ENCODE measurements at places on chromosomes 11 and 22.

DNA sequence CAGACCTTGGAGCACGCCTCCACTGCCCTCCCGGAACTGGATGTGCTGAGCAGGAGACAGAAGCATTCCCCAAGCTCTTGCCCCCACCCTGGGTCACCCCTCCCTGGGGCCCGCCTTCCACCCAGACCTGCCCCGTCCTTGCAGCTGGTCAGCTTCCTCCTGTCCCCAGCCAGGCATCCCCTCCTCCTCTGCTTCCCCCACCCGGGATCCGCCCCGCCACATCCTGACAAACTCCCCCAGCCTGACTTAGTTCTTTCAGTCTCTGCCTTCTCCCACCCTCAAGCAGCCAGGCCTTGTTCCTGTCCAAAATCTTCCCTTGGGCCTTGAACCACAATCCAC, 1.1 kb upstream of the PLXNB2 start:
- no peak for DNase-seq

DNA sequence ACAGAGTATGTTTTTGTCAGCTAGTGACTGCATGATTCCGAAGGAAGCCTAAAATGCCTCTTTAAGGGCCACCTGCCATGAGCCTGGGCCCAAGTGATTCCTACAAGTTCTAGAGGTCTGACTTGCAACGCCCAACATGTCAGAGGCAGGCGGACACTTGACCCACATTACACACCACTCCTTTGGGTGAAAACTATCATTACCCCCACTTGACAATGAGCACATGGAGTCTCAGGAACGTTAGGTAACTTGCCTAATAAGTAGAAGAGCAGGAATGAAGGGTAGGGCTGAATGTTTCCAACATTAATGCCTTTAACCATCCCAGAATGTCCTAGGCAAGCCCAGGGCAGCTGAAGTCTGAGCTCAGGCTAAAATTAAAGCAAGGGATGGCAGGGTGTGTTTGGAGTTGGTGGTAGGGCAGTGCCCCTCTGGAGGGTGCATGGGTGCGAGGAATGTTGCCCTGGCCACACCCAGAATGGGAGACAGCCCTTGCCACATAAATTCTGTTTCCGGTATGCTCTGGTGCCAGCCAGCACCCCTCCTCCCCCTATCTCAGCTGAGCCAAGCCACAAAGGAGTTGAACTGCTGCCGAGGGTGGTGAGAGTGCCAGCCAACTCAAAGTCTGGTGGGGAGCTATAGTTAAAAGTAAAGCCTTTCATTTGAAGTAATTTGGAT, 2.5 kb downstream of the PLAAT2 start:
- DNase-seq, result no peak

DNA sequence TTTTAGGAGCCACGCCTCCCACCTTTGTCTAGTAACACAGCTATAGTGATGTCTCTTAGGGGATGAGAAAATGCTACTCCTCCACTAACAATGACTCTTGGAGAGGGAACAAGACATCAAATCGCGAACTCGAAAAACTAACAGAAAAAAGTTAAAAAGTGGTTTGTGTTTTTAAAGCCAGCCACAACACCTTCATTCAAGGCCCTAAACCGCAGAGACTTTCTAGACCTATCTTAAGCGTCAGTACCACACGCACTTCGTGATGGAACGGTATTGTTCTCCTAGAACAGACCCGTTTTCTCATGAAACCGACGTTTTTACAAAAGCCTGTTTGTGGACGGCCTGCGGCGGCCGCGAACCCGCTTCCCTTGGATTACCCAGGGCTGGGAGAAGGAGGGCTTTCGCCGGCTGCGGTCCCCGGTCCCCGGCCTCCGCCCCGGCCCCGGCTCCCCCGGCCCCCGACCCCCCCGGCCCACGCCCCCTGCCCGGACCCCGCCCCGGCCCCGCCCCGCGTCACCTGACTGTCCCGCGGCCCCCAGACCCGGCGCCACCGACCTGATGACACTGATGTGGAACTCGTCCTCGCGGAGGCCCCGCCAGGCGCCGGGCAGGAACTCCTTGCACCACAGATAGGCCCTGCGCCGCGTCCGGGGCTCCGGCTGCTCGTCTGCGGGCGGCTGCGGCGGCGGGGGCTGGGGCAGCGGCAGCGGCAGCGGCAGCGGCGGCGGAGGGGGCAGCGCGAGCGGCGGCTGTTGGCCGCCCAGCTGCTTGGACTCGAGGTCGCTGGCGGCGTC, 718 bp downstream of the CHKA start:
- DNase-seq, result no peak

GRCh38 chr22:23782252-23782651, 4.5 kb upstream of the SMARCB1 start:
- no peak for DNase-seq

DNA sequence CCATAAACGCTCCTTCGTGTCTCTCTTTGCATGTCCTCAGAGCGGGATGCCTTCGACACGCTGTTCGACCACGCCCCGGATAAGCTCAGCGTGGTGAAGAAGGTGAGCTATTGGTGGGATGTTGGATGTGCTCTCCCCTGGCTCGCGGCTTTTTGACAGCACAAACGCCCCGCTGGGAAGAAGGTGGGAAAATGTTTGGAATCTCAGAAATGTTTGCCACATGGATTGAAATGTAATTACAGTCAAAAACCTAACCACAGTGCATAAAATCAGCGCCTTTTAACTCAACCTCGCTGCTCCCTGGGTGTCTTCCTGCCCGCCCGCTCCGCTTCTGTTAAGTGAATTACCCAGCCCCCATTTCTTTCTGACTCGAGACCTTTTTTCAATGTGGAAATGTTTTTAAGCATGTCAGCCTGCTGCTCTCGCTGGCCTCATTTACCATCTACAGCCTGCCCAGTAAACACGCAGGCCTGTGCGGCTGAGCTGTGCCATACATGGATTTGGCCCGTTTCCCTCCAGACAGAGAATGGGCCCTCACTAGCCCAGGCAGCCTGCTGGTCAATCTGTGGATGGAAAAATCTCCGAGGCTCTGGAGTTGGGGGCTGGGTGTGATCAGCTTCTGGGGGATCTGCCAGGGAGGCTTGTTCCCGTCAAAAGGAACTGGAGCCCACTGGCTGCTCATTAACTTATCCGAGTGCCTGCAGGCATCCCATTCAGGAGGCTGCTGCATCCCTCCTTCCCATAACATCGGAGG, 32.7 kb upstream of the PARVG start:
- no peak for DNase-seq

DNA sequence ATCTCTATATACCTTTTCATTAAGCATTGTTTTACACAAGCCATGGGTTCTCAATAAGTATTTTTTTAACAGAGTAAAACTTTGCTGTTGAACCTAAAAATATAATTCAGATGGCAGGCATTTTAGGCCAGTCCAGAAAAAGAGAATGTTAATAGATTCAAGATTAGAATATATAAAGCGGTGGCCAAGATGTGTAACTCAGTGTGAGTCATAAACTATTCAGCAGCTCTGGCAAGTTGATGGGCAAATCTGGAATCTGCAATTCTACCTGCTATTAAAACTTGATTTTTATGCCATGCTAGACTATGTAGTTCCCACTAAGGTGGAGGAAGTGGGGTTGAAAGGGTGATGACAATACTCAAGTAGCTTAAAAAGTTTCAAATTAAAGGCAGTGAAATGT, 45.4 kb downstream of the CASP12 start:
- DNase-seq, result no peak

GRCh38 chr11:73227571-73228211, 9.6 kb downstream of the P2RY2 start:
- no peak for DNase-seq

DNA sequence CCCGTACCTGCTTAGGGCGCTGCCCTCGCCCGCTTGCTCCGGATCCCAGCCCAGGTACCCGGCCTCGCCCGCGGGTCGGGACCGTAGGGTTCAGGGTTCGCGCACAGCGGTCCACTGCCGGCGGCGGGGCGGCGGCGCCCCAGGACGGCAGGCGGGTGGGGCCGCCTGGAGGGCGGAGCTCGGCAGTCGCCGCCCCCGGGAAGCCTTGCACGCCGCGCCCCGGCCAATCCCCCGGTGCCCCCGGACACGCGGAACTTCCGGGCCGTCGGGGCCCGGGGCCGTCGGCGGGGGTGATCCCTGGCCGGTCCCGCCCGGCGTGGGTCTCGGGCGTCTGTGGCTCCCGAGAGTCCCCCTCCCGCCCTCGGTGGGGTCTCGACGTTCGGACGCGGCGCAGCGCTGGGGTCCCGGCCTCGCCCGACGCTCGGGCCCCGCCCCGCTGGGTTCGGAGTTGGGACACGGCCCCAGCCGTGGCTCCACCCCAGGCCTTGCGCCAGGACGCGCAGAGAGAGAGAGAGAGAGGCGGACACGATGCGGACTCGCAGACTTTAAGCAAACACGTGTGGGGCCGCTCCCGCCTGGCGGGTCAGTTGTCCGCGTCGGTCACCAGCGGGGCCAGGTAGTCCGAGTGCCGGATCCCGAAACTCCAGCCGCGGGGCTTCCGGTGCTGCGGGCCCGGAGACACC, at the start of gene TYMP:
Gene TYMP, minus strand, starts transcription at position 116 of the 683 bp plus-strand sequence. CDS start 303 bp downstream, outside the sequence.
- no peak for DNase-seq

DNA sequence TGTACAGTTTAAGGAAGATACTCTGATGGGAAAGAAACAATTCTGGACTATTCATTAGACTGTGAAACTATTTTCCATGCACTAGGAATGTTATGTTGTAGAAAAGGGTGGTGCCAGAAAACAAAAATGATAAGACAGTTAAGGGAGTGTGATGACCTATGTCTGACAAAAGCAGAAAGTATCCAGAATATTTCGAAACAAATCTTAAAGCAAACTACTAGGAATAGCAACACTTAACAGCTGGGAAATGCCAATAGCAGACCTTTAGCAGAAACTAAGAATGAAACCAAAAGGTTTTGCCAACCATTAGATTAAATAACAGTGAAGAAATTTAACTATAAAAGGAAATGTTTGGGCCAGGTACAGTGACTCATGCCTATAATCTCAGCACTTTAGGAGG, 3.3 kb upstream of the ARHGAP20 start:
- no peak for DNase-seq

GRCh38 chr22:38214302-38215056, 12.7 kb downstream of the MAFF start:
- no peak for DNase-seq

- DNase-seq, result no peak
These were observed 89.7 kb downstream of the ZC3H12C start for GRCh38 chr11:110182886-110183285.

DNA sequence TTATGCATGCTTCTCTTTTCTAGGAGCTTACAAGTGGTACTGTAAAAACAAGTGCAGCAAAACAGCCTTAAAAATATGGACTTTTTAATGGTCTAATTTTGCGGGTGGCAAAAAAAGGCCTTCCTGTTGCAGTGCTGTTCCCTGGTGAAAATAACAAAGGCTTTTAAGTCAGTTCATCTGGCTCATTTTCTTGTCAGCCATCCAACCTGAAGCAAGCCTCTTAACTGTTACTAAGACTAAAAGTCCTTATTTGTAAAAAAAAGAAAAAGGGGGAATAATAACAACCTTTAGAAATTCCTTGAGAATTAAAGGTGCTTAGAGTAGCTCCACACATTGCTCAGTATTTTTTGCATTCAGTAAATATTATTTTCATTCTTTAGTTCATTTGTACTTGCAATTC, 200.5 kb upstream of the CHORDC1 start:
- no peak for DNase-seq

GRCh38 chr11:34250732-34251588, 106.8 kb downstream of the ABTB2 start:
- DNase-seq, result no peak

DNA sequence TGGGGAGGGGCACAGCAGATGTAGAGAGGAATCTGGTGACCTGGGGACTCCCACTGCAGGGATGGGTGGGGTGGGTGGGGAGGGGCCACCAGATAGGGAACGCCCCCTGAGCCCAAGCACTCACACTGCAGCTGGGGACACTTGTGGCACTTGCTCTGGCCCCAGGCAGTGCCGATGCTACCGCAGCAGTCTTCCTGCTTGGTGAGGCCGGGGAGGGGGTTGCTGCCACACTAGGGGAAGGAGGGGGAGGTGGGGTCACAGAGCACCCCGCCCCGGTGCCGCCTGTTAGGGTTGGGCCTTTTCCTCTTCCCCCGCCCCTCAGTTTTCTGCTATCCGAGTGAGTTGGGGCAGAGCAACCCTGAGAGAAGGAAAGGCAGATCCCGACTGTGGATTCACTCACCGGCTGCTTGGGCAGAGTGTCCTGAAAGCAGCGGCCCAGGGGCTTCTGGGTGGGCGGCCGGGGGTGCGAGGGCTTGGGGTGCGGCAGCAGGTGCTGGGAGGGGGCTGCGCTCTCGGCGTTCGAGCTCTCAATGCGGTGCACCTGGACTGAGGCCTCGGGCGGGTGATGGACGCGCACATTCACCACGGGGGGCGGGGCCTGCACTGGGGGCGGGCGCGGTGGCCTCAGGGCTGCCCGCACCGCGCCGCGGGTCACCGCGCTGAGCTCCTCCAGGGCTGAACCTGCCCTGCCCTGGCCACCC, 4.7 kb downstream of the LTBP3 start:
- peak; percentile 64 for DNase-seq

- DNase-seq, result no peak
These were observed 33.2 kb upstream of the CRYBB3 start for GRCh38 chr22:25166266-25167040.

- no peak for DNase-seq
These were observed 10.8 kb downstream of the TRIM66 start for GRCh38 chr11:8671651-8672062.

GRCh38 chr11:64891215-64891848, 12.9 kb upstream of the EHD1 start:
- DNase-seq, result no peak

All from NCI-H1417 treated with DMSO at 0.1 percent for 48 hours (cell line).